Thoracic aorta (tissue), 2 donors: ENCODE measurements at places on chromosomes 1 and 21.

- DNase-seq: no peak
These were observed 527.1 kb downstream of the MRPL39 start for GRCh38 chr21:25080141-25080540.

DNA sequence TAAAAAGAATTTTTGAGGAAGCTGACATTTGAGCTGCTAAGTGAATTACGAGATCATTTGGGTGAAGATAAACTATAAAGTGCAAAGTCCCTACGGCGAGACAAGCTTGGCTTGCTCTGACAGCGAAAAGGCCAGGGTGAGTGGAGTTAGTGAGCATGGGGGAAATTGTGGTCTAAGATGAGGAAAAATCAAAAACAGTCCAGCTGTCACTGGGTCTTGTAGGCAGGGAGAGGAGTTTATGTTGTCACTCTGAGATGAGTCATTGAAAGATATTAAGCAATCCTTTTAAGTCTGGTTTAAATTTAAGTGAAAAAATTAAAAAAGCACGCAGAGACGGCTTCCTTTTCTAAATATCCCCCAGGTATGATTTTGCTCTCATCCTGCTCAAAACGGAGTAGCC, 601.9 kb downstream of the MRPL39 start:
- no peak for DNase-seq

DNA sequence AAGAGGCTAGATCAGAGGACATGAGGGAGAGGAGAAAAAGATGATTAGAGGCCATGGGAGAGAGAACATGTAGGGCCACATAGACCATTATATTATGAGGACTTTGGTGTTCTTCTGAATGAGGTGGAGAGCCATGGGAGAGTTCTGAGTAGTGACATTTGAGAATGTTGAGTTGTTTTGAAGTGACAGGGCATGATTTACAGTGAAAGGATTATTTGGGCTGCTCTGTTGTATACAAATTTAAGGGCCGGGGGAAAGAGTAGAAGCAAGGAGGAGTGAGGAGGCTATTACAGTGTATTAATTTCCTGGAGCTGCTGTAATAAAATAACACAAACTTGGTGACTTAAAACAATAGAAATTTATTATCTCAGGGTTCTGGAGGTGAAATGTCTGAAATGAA, 102.5 kb upstream of the RGS4 start:
- no peak for DNase-seq

GRCh38 chr21:35319684-35320283, 270.7 kb upstream of the RUNX1 start:
- no peak for DNase-seq

DNA sequence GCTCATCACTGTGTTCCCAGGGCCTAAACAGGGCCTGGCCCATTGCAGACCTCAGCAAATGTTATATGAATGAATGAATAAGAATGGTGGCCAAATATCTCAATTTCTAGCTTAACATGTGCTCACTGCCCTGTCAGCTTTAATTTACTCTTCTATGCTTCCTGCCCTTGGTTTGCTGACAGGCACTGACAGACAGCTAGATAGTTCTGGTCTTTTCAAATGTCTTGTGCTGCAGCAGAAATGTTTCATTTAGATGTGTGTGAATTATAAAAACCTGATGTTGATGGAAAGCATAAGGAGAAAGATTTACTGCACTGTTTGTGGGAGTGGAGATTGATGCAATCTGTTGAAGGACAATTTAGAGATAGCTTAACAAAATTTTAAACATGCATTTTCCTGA, 48.9 kb downstream of the LPAR3 start:
- DNase-seq: no peak

- no peak for DNase-seq
These were observed 30.5 kb upstream of the WDTC1 start for GRCh38 chr1:27203946-27204345.

- DNase-seq: no peak
These were observed 1.5 kb downstream of the B4GALT2 start for GRCh38 chr1:43980255-43981134.

GRCh38 chr1:54716299-54717047, 812 bp downstream of the TTC4 start:
- no peak for DNase-seq

GRCh38 chr1:44217809-44218410, 4.6 kb downstream of the DMAP1 start:
- no peak for DNase-seq

DNA sequence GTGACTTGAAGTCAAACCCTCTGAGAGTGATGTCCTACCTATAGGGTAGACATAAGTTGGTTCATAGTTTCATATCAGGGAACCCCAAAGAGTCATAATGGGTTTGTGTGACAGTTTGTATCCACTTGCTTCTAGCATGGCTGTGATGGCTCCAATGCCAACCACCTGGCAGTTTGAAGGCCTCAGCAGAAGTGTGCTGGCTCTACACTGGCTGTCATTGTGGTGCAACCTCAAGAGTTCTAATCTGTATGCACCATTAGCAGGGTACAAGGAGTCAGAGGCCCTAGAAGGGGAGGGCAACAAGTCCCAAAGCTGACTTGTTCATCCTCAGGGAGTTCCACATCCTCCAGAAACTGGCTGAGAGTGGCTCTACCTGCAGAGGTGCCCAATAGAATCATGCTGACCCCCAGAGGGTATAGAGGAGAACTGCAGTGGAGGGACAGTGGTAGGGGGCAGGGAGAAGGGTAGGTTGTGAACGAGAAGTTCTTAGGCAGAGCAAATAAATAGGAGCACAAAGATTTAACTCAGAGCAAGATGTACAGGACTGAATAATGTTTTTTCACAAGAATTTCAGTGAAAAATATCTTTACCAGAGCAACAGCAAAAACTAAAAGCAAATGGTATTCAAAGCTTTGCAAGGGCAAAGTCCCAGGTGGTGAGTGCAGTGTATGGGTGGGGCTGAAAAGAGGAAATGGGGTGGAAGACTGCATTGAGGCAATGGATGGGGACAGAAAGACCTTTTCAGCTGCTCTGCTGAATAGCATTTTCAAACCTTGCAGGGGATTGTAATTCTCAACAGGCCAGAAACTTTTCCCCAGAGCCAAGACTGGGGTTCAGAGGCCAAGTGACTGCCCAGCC, 3.2 kb downstream of the FCRL2 start:
- DNase-seq: no peak

GRCh38 chr1:217522277-217522676, 108.6 kb downstream of the GPATCH2 start:
- DNase-seq: no peak

GRCh38 chr1:150548632-150549495, at the start of gene ADAMTSL4:
Gene ADAMTSL4, plus strand, starts transcription at chr1:150549408. Its CDS starts 2,881 bp downstream, at chr1:150552289.
- no peak for DNase-seq

- no peak for DNase-seq
These were observed 1.6 kb downstream of the PADI2 start for GRCh38 chr1:17117451-17118265.

GRCh38 chr1:27928216-27928954, 6.4 kb upstream of the SMPDL3B start:
- no peak for DNase-seq

GRCh38 chr21:32359719-32360260, 33.0 kb downstream of the URB1 start:
- DNase-seq: no peak

- no peak for DNase-seq
These were observed 60.3 kb upstream of the GREM2 start for GRCh38 chr1:240672132-240672811.

- DNase-seq: no peak
These were observed 35.6 kb downstream of the CAMTA1 start for GRCh38 chr1:6820899-6821298.

DNA sequence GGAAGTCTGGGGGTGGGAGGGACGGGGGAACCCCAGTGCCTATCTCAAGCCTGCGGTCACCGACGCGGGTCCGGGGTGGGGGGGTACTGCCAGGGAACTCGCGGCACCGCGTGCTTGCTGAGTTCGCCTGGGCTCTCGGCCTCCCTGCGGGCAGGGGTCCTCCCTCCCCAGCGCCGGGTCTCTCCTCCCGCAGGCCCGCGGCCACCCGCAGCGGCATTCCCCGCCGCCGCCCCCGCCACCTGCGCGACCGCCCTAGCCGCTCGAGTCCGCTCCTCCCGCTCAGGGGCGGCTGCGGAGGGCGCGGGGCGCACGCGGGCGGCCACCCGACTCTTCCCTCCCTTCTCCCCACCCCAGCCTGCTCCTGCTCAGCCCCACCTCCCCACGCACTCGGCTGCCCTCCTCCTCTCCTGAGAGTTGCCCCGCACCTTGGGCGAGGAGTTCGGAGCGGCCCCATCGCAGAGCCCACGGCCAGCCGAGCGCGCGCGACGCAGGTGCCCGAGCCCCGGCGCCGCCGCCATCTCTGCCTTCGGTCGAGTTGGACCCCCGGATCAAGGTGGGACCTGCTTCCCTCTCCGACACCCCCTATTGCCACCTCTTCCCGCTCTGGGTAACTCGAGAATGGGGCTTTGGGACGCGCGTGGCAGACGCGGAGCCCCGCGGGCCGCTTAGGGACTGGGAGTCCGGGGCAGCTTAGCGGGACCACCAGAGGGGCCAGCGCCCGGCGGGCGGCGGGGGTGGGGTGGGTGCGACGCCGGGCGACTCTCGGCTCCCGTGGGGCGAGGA, 105.0 kb downstream of the LEPR start:
- no peak for DNase-seq

- no peak for DNase-seq
These were observed 225.7 kb downstream of the KCNH1 start for GRCh38 chr1:210908257-210908656.

- DNase-seq: no peak
These were observed 16.3 kb downstream of the PIK3C2B start for GRCh38 chr1:204478172-204478899.

- no peak for DNase-seq
These were observed 35.6 kb downstream of the EPB41 start for GRCh38 chr1:28950006-28950405.

DNA sequence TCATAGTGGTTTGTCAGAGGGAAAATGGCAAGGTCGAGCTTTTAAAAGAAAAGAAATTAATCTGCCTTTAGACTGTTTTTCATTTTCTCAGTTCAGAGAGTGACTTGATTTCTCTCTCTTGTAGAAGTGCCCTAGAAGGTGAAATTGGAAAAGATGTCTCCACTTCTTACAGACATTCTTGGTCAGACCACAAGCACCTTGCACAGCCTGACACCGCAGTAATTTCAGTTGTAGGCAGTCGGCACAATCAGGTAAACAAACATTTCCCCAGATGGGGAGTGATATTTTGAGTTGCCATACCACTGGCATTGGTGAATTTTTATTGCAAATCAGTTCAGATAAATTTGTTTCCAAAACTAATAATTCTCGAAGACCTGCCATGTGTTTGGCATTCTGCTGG, 86.8 kb downstream of the PHTF1 start:
- no peak for DNase-seq

DNA sequence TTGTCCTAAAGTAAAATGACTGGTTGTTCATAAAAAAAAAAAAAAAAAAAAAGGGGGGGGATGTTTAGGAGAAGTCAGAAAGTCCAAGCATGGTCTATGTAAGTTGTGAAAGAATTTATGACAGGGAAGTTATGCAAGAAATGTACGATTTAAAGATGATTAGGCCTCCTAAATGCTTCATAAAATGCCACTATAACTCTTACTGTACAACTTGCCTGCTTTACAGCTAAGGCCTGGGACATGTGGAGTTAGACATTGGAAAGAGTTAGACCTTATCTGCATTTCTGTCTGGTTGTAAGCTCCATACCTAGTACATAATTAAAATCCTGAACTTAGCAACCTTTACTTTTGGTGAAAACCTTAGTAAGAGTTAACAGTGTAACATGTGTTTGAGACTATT, 150.0 kb downstream of the TPR start:
- no peak for DNase-seq
